ENCODE measurements at places on chromosomes 5 and 9.

- DNase-seq: no peak
Observed at GRCh38 chr5:8961956-8962355, 583.9 kb downstream of the SEMA5A start.

- DNase-seq: no peak
Observed at GRCh38 chr5:175286981-175287380, 157.0 kb downstream of the DRD1 start.

DNA sequence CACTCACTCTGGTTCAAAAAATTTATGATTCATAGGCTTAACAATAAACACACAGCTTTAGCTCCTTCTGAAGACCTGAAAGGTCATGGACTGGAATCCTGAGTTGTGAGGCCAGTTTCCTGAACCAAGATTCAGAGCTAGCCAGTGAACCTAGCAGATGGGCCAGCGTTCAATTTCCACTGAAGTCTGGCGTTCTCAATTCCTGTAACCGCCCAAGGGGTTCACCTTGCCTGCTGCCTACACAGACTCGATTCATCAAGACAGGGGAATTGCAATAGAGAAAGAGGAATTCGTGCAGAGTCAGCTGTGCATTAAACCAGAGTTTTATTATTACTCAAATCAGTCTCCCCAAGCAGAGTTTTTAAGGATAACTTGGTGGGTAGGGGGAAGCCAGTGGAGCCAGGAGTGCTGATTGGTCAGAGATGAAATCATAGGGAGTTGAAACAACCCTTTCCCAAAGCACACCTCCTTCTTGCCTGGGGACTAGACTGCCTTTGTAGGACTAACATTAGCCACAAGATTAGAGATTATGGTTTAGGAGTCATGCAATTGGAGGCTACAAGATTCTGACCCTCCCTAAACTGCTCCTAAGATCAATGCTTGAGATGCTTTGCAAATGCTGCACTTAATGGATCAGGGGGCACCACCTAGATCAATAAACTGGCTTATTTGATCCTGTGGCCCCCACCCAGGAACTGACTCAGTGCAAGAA, 117.5 kb upstream of the SHB start:
- DNase-seq: no peak

- DNase-seq: peak; percentile 88
Observed at GRCh38 chr5:34923694-34924461, 5.5 kb upstream of the DNAJC21 start.

DNA sequence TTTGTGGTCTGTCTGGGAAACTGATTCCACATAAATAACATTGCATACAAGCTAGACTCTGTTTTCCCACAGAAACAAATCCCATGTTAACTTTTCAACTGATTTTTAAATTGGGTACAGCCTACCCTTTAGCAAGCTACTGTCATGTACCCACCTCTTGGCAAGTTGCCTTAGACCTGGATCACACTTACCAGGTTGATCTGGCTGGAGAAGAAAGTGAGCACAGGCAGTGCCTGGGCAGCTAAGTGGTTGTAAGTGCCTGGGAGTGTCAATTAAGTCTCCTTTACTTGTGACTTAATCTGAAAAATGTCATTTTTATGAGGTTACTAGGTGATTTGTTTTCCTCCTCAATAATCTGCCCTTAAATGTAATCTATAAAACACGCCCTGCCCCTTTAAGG, 336.4 kb downstream of the ARL15 start:
- DNase-seq: no peak

GRCh38 chr5:159697530-159697929, 218.8 kb upstream of the ADRA1B start:
- no peak for DNase-seq

- DNase-seq: no peak
Observed at GRCh38 chr5:133265720-133266526, 214.1 kb downstream of the HSPA4 start.

GRCh38 chr9:110126499-110126941, 81.4 kb downstream of the C9orf152 start:
- DNase-seq: no peak

GRCh38 chr5:145350513-145350912, 484.6 kb downstream of the PRELID2 start:
- DNase-seq: no peak

DNA sequence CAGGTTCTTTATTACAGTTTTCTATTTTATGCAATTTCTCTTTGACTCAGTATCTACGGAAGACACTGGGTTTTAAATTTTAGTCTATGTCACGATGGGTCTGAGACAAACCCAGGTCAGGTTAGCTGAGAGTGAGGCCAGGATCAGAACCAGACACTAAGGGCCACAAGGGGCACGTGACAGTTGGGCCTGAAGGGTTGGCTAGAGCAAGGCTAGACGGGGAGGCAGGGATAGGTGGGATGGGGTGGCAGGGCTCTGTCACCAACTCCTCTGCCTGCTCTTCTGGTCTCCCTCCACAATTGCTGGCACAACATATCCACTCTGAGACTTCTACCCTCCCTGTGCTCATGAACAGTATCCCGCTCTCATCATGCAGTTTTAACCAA, 76.4 kb downstream of the MED27 start:
- no peak for DNase-seq

DNA sequence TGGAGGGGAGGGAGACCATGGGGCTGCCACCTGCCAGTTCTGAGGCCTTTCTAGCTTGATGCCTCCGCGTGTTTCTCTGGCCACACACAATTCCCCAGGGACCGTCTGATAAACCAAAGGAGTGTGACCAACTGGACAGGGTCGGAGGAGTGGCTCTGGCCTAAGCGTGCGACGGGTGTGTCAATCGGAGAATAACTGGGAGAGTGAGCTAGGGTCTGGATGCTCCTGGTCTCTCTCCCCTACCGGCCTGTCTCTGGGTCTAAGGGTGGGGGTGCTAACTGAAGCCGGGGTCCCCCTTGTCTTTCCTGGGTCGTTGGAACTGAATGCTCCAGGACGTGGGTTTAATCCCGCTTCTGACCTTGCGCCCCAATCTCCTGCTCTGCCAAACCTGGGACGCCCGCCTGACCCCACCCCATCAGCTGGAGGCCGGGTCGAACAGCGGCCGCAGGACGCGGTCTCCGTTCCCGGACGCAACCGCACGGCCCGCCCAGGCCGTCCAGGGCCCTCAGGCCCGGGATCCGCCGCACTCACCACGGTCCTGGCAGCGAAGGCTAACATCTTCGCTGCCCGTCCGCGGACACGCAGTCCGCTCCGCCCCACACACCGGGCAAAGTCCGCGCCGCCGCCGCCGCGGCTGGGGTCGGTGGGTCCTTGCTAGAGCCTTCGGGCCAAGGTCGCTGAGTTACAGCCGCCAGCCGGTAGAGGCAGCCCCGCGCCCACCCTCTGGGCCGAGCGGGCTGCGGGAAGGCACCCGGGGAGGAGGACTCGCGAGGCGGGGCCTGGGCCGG, 447 bp downstream of the CRAT start:
- DNase-seq: no peak

GRCh38 chr5:99058466-99058865, 129.7 kb upstream of the CHD1 start:
- no peak for DNase-seq

DNA sequence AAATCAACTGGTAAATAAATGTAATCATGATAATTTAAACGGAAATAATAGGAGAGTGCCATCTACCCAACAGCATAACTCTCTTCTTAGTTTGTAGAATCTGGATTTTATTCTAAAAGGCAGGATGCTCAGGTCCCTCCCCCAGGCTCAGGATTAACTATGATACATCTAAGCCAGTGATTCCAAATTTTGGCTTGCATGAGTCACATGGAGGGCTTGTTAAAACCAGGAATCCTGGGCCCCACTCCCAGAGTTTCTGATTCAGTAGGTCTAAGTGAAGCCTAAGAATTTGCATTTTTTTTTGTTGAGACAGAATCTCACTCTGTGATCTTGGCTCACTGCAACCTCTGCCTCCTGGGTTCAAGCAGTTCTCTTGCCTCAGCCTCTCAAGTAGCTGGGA, 62.3 kb upstream of the ZFR start:
- DNase-seq: no peak

DNA sequence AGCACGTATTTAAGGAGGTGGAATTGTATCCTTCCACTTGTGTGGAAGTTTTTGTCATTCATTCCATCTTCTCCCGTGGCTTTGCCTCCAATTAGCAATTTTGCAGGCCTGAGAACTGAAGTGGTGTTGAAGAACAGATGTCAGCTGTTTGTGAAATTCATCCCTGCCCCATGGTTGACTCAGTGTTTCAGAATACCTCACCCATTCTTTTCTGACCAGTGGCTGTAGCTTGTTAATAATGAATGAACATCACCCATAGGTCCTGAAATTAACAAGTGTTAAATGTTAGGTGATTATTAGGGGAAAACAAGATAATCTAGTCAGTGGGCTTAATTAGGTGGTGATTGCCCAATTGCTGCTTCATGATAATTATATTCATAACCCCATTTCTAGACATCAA, 11.7 kb downstream of the ZNF462 start:
- no peak for DNase-seq

GRCh38 chr5:167897371-167897770, 394.1 kb upstream of the WWC1 start:
- DNase-seq: no peak

DNA sequence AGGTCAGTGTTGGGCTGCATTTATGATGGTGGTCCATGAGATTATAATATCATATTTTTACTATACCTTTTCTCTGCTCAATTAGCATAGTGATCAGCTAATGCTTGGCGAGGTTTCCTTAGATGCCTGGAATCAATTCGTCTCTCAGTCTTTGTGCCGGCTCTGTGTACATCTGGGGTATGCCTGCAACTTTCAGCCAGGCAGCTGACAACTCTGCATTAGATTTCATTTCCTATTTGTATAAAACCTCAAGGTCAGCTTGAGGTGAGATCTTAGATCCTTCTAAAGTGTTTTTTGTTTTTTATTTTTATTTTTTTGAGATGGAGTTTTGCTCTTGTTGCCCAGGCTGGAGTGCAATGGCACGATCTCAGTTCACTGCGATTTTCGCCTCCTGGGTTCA, 86.8 kb downstream of the MELK start:
- no peak for DNase-seq

DNA sequence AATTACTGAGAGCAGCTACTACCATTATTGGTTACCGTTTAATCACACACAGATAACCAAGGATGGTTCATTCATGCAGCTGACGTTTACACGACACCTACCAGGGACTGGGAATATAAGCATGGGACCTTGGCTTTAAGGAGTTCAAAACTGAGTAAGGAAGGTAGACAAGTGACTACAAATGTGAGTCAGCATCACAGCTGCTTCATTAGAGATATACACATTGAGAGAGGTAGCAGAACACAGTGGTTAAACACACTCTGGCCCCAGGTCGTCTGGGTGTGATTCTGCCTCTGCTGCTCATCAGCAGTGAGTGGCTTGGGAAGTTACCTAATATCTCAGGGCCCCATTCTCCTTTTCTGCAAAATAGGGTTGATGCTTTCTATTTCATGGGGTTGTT, 268.6 kb downstream of the NR3C1 start:
- DNase-seq: no peak

- DNase-seq: peak; percentile 46
Observed at GRCh38 chr9:6024035-6024554, 8.7 kb upstream of the RANBP6 start.

DNA sequence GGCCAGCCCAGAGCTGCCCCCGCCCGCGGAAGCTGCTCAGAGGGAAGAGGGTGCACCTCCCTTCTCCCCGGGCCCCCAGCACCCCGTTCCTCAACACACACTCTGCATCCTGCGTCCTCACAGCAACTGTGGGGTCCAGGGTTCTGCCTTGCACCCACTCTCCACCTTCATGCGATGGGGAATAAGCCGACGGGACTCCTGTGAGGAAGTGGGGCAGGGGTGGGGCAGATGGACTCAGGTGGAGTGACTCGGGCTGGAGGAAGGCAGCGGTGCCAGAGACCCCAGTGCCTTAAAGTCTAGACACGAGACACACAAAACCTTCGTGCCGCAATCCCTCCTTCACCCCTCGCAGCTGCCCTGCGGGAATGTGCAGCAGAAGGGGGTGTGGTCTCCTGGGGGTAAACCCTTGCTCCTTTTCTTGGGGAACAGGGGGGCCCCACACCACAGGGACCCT, 8.6 kb downstream of the BRD3 start:
- DNase-seq: no peak

Measured in hematopoietic multipotent progenitor cell treated with erythropoietin and hydrocortisone succinate and interleukin-3 and kit ligand, for 17 days (in vitro differentiated cells).